Trophoblast cell (in vitro differentiated cells and primary cell): ENCODE measurements at places on chromosomes 12 and 14.

- no peak for DNase-seq
These were observed 907 bp upstream of the LRIG3 start for GRCh38 chr12:58920961-58921861.

GRCh38 chr14:47917344-47917954 lies 242.0 kb upstream of the MDGA2 start:
- DNase-seq: no peak

- DNase-seq: no peak
These were observed 153.0 kb downstream of the NOVA1 start for GRCh38 chr14:26444822-26445221.

GRCh38 chr12:95574799-95575452 lies 23.6 kb upstream of the USP44 start:
- DNase-seq: no peak

GRCh38 chr14:53214384-53214783 lies 61.3 kb upstream of the DDHD1 start:
- no peak for DNase-seq

DNA sequence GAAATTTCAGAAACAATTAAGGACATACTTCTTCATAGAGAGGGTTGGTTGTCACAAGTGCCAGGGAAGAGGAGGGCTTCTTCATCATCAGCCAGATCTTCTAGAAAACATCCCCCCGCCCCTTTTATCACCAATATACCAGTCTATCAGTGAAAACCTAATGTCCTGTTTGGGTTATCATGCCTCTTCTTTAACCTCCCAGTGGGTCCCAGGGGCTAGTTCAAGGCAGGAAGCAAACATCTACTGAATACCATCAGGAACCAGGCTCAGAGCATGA lies 13.3 kb upstream of the KRT86 start:
- no peak for DNase-seq

- DNase-seq: no peak
These were observed 447.5 kb downstream of the ADAMTS20 start for GRCh38 chr12:43104494-43104893.
